ENCODE measurements at places on chromosomes 3 and 15.

DNA sequence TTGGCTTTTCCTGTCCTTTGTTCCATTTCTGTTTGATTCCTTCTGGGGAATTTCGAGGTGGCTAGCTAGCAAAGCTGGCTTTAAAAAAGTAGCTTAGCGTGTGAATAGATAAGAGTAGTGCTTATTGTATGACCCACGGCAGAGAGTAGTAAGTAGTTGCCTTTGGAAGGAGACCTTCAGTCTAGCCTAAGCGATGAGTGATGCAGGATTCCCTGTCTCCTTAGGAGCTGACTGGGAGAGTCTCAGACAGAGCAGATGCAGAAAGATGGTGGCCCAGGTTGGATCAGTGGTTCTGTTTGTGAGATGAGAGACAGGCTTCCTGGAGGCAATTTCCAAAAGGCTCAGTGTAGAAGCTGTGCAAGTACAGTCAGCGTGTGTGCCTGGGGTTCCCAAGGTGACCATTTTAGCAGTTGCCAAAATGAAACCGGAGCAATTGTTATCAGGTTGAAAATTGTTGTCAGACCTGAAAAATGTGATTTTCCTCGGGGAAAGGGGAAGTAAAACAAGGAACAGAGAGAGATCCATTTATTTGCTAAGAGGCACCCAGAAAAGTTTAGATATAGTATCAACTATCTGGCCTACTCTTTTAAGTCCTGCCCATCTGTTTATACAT is 681 bp upstream of the IL5RA start:
- no peak for DNase-seq

DNA sequence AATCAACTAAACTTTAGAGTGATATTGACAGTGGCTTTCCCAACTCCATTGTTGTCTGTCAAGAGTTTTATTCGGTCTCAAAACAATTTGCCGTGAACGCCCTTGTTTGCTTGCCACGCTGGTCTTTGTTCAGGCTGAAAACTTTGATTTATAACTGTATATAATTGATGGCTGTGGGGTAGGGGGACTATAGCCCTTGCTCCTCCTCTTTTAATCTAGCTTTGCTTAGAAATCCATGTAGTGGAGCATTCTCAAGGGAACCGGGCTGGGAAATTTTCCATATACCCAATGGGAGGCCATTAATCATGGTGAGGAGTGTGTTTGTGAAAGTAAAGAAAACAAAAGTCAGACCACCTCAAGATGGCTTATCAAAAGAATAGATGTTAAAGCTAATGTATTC is 339.8 kb upstream of the RARB start:
- DNase-seq: no peak

GRCh38 chr3:30614373-30614772 is 8.0 kb downstream of the TGFBR2 start:
- DNase-seq: no peak

DNA sequence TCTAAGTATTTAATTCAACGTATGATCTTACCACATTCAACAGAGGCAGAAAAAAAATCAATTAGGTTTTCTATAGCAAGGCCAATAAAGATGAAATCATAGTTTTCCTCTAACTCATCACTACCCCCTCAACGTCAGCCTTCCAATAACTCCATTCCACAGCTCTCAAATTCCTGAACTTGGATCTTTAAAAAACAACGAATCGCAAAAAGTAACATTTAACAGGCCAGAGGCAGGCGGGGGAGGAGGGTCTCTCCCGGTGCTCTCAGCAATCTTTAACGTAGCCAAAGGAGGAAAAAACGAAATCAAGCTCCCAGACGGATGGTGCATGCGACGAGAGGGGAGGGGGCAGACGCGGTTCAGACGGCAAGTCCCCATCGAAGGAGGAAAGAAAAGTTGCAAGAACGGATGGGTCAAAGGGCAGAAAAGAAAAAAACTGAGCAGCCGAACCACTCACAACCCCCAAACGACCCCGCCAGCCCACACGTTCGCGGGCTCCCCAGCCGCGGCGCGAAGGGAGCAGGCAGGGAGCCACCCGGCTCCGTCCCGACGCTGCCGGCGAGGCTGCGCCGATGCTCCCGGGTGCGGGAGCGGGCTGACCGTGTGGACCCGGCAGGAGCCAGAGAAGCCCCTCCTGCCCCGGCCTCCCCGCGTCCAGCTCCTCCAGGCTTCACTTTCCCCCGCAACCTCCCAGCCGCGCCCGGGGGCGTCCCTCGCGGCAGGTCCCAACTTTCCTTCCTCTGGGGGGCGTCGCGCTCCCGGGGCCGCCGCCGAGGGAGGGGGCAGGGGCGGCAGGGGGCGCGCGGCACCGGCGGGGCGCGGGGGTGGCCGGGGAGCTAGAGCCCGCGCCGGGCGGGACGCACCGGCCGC is 703 bp downstream of the PEAK1 start:
- no peak for DNase-seq

DNA sequence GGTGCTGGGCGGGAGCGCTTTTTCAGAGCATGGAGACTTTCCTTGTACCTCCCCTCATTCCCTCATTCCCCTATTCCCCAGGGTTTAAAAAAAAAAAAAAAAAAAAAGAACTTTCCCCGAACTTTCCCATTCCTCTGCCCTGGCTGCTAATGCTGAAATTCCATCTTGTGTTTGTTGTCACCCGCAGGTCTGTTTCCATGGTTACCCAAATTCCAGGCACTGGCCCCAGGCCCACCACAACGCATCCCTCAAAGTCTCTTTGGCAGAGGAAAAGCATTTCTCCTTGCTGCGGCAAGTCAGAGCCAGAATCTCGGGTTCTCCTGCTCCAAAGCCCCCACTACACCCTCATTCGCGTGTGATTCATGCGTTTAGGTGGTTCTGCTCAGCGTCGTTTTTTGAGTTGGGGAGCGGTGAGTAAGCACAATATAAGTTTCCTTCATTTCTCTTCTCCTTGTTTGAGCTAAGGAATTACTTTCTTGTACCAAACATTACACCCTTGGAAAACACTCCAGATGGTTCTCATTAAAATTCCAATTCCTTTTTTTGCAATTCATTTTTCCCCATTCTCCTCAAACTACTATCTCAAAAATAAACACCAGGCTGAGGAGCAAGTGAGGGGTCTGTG is 21.6 kb downstream of the ANAPC13 start:
- no peak for DNase-seq

DNA sequence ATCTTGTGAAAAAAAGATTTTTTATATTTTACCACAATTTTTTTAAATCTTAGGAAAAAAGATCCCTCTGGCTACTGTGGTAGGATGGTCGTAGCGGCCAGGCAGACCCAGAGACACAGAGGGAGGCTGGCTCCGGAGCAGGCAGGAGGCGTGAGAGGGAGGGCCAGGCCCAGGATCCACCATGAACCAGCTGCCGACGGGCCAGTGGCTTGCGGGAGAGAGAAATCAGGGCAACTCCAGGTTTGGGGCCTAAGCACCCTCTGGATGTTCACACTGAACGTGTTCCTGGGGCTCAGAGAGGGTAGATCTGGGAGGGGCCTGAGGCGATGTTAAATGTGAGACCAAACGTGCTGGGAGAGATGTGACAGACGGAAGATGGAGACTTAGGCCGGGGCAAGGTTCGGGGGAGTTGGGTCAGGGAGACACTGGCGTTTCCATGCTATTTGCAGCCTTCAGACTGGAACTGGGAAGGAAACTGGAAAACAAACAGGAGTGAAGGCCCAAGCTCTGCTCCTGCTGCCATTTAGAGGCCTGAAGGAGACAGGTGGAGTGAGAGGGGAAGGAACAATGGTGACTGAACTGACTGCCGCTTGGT is 1.6 kb upstream of the VILL start:
- no peak for DNase-seq

DNA sequence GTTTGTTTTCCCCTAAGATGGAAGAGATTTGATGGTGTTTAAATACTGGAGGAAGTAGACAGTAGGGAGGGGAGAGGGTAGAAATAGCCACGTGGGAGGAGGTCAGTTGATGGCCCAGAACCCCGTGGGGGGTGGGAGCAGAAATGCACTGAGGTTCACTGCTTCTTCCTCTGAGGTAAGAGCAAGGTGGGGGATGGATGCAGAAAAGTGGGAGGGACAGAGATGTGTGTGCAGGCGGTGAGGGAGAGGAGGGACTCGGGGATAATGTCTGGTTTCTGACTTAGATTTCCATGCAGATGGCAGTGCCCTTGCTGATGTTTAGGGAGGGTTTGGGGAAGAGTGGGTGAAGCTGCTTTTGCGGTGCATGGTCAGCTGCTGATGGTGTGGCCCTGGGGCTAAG is 102.9 kb downstream of the ARNT2 start:
- no peak for DNase-seq

GRCh38 chr3:192122832-192123594 is 604.3 kb downstream of the FGF12 start:
- no peak for DNase-seq

DNA sequence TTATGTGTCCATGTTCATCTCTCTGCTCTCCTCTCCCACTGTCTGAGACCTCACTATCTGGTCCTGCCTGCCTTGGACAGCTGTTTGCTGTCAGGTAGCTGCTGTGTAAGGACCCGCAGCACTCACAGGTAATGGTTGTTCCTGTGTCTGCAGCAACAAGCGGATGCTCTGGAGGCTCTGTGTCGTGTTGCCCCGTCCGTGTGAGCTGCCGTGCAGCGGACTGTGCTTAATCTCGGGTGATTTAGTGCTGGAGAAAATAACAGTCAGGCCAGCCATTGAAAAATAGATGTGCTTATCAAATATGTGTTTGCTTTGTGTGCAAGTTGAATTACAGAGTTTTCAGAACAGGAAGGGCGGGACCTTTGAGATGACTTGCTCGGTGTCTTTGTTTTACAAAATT is 121.4 kb downstream of the GABRG3 start:
- no peak for DNase-seq

- no peak for DNase-seq
Observed at GRCh38 chr3:6260551-6261191, 600.2 kb upstream of the GRM7 start.

DNA sequence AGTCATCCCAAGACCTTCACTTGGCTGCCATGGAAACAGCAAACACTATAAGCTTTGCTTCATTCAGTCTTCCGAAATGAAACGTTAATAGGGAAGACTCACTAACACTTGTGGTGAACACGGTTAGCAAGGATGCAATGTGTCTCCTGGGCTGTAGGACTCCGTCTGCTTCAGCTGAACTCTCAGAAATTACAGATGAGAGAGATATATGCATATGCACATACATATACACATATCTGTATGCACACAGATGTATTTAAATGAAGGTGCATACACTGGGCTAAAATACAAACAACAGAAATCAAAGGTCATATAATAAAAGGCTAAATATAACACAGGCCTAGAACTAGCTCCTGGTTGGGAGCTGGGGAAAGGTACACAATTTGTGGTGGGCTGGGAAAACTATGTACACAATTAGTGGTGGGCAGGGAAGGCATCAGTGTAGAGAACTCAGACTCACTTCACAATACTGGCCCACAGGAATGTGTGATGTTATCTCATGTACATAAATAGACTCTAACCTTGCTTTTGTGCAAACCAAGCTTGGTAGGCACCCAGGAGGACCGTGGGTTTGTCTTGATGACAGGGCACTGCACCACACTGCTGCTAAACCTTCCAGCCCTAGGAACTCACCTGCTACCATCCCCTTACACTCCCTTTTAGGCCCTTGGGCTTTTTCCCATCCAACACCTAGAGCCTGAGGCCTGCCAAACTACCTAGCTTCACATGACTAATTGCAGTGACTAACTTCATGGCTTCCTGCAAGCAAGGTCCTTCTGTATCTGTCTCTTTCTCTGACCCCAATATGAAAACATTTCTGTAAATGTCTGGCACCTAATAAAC is 873.1 kb downstream of the NSUN3 start:
- peak; percentile 60 for DNase-seq

GRCh38 chr3:30602946-30603345 is 3.5 kb upstream of the TGFBR2 start:
- no peak for DNase-seq

- peak; percentile 91 for DNase-seq
Observed at GRCh38 chr3:67635257-67635656, 19.2 kb downstream of the SUCLG2 start.

DNA sequence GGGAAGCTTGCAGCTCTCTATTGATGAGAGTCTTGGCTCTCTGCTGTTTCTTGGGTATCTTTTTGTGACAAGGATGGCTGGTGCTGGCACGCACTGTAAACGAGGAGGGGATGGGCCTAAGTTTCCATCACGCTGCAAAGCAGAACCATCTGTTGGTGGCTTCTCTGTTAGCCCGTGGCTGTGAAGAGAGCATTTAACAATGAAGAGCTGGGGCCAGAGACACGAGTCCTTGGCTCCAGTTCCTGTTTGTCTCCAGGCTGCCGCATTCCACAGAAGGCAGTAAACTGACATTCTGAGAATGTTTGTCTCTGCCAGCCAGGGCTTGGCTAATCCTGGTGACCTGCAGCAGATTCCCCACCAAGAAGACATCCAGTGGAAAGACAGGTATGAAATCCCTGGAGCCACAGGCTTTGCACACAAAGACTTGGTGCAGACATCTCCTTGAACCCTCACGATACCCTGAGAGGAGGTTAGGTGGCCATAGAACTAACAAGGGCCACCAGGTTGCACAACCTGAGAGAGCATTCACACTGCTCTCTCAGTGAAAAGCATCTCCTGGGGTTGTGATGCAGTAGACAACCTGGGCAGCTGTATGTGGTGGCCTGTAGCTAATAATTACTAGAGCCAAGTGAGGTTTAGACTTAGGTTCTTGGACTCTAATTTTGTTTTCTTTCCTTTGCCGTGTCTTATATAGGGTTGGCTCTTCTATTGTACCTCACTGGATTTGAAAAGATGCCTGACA is 130.9 kb downstream of the ASB7 start:
- DNase-seq: no peak

GRCh38 chr15:77001351-77001750 is 6.4 kb downstream of the PSTPIP1 start:
- no peak for DNase-seq

DNA sequence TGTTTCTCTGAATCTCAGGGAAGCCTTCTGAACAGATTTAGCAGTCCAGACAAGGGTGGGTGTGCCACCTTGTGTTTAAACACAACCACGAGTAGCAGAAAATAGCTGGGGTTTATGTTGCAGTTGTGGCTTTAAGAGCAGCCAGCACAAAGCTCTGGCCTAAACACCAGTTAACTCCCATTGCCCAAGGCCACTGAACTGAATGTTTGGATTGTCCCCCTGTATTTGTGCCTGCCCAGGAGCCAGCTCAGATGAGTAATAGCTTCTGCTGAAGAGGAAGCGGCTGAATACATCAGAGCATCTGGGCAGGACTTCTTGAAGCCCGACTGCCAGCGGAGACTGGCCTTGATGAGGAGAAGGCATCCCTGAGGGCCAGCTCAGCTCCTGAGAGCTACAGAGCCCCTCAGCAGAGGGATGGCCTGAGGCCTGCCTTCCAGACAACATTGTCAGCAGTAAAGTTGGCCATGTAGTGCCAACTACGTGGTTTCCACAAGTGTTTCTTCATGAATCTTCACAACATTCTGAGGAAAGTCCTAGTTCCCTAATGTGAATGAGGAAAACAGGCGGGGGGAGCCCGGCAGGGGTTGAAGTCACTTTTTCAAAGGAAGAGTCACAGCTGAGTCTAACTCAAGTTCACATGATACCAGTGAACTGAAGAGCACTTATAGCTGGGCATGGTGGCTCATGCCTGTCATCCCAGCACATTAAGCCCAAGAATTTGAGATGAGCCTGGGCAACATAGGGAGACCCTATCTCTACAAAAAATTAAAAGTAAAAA is 65.8 kb upstream of the ZBTB38 start:
- DNase-seq: peak; percentile 35
